ENCODE measurements at places on chromosomes 1 and 21. TPM values are rescaled to one million over a fixed set of nuclear protein-coding genes. Genes with fewer than 3 reads are reported as not detected.

The PTGFR gene
- 1.3 TPM for total RNA-seq

The NUAK2 gene
- total RNA-seq, result 1.1 TPM

The KCNA10 gene
- total RNA-seq, result not detected

GRCh38 chr21:43985690-43986251, 26.3 kb upstream of the TRAPPC10 start:
- no peak for DNase-seq

DNA sequence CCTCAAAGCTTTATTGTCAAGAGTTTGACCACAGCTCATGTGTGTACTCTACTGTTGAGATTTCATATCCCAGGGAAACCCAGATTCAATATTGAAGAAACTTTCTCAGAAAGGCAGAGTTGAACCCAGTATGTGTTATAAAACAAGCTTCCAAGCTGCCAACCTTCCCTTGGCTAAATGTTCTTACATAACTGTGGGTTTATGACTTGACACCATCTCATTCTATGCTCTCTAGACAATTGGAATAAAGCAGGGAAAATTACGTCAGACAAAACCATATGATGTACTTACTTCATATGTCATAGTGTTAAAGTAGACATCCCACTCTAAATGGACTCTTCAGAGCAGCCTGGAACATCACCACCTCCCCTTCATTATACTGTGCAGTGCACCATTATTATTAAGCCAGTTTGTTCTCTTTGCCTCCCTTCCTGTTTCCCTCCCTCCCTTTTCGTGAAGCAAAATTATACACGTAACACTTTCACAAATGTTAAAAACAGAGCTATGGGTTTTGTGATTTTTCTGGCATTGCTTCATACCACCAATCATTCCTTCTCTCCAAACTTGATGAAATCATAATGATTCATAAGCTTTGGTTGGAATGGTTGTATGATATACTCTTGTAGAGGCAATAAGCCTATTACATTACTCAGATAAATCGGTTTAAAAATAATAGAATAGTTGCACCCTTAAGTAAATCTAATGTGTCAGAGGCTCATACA, 507.2 kb downstream of the LTN1 start:
- no peak for DNase-seq

DNA sequence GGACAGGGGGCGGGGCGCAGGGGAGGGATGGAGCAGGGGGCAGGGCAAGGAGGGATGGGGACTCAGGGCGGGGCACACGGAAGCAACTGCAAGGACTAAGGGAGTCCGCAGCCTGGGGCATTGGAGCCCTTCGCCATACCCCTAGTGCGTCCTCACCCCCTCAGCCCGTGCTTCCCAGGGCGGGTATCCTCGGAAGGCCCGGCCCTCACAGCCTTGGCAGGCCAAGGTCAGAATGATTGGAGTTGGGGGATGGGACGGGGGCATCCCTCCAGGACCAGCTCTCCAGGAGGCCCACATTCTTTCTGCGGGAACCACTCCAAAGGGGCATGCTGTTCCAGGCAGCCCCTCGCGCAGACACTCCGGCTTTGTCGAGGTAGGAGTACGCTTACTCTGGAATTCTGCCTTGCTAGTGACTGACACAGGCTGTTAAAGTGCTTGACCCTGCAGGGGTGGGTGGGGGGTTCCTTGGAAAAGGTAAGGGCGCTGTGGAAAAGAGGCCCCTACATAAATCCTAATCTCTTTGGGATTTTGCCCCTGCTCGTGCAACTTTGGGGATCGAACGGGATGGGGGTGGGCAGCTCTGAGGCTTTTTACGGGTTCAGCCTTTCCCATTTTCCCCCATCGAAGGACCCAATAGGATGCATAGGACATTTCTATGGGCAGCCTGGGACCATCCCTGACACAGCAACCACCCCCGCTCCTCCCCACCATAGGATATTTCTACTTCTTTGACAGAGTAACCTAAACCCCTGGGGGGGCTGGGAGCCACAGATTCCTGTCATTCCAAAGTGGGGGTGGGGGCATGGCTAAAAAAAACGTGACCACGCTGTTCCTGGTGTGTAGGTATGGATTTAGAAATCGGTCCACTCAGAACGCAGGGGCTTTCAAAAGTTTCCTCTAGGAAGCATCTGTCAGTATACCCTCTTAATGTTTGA, 738 bp upstream of the TRIM11 start:
- DNase-seq, result no peak

- no peak for DNase-seq
Observed at GRCh38 chr1:231058416-231059109, 18.5 kb upstream of the FAM89A start.

Data from Right ventricle myocardium inferior (tissue), 1 donor.